Lung microvascular endothelial cell (primary cell): ENCODE measurements at places on chromosomes 5 and 9. TPM values are rescaled to one million over a fixed set of nuclear protein-coding genes. Genes with fewer than 3 reads are reported as not detected.

DNA sequence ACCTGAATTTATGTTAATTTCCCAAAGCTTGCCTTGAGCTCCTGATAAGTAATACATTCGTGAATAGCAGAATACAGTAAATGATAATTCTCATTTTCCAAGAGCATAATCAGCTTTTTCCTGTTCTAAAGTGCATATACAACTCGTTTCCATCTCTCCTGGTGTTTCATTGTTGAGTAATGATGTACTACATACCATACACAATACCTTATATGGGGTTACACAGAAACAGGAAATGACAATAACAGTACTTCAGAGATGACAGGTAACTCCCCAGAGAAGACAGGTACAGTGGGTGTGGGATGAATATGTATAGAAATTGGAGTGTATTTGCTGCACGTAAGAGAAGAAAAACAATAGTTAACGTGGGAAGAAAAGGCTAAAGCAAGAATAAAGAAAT, 287.1 kb downstream of the TENT4A start:
- DNase-seq = no peak

Gene HDAC3
- 45.0 and 48.2 TPM in 2 replicates for total RNA-seq

GRCh38 chr5:472656-473550, 29.9 kb downstream of the EXOC3 start:
- peak; percentile 87 for DNase-seq

Gene PCDHGC4
- total RNA-seq = 0.65 and 0.79 TPM in 2 replicates

Gene TYRP1
- 2.0 and 2.2 TPM in 2 replicates for total RNA-seq

Gene AK3
- total RNA-seq = 43.7 and 44.2 TPM in 2 replicates

- no peak for DNase-seq
These were observed 759.1 kb downstream of the PRELID2 start for GRCh38 chr5:145076040-145076439.

DNA sequence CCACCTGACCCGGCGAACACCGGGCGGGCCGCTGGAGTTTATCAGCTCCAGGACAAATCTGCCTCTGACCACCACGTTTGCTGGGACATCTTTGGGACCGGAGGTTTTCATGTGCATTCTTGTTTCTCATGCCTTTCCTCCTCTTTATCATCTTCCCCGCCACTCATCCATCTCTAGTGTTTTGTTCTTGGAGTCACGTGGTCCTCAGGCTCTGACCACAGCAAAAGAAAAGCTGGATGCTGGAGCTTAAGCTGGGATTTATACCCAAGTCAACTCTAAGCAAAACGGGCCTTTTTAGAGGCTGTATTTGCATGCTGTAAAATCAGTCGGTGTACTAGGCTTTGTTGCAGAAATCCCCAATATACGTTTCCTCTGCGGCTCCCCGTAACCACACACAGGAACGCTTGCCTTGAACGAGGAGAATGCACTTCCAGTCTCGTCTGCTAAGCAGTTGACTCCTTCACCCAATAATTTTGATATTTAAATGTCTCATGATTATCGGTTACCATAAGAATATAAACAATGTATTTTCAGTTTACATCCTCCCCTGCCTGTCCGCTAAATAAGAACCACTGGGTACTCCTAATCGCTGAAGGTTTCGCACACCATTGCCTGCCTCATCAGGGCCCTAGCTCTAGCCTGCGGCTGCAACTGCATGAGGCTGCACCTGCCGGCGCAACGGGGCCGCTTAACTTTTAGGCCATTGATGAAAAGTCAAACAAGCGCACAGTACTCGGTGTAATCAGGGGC, 560 bp upstream of the NDUFS6 start:
- no peak for DNase-seq

Gene ACSL6
- total RNA-seq = 0.40 and 0.65 TPM in 2 replicates

GRCh38 chr5:160162910-160163309, 43.7 kb upstream of the PWWP2A start:
- DNase-seq = no peak

DNA sequence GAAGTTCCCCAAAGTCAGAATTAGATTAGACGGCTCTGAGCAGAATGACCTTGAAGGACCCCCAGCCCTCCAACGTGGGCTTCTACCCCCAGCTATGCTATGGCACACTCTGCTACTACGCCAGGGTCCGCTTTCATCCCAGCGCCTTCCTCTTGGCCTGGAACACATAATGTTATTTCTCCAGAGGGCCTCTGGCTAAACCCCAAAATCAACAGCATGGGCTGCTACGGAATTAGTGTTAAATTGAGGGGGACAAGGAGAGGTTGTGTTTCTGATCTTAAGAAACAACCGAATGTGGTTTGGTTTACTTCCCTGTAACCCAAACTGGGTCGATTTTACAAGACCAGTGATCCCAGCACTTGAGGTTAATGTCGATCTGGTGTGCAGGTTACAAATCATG, 97.1 kb downstream of the ZNF618 start:
- no peak for DNase-seq

- no peak for DNase-seq
These were observed 33.7 kb upstream of the ADRB2 start for GRCh38 chr5:148792744-148793143.

DNA sequence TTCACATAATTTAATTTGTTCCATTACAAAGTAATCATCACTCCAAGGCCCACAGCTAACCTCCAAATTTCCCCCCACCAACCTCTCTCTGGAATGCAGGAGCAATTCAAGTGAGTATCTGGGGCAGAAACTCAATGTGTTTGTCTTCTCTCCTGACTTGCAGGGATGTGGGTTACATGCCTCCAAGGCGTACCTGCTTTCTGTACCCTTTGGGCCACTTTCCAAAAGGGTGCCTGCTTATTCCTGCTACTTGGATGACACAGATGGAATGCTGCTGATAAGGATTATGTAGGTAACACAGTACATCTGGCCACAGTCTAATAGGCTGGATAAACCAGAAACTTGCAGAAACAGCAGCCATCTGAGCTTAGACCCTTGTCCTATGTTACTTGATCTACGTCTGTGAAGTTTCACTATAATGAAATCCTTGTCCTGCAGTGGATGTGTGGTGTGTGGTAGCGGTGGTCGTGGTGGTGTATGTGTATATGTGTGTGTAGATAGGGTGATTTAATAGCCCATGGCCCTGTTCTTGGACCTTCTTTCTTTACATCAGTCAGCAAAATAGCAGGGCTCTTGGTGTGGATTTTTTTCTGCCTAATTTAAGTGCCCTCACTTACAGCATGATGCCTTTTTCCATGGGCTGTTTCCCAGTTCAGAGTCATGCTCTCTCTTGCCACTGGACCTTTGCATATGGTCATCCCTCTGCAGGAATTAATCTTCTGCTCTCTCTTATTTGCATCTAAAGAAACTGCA, 175.9 kb downstream of the ZDHHC21 start:
- no peak for DNase-seq

- DNase-seq = no peak
These were observed 703 bp downstream of the FAM120AOS start for GRCh38 chr9:93452710-93453046.

GRCh38 chr5:97427235-97427634, 244.2 kb upstream of the RIOK2 start:
- DNase-seq = no peak

DNA sequence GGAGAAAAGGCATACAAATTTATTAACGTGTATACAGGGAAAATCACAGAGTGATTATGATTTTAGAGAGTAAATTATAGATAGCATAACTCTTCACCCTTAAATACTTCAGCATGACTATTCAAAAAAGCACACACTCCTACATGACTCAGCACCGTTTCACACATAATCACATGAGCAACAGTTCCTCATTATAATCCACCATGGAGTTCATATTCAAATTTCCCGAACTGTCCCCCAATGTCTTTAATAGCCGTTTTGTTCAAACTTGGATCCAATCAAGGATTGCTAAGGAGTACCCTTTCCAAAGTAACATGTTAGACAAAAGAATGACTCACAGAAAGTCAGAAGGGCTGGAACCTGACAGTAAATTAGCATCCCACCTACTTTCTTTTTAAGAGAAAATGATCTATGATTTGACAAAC, 32.1 kb downstream of the RAPGEF1 start:
- DNase-seq = peak; percentile 78

Gene SLC46A2
- not detected in 2 replicates for total RNA-seq

DNA sequence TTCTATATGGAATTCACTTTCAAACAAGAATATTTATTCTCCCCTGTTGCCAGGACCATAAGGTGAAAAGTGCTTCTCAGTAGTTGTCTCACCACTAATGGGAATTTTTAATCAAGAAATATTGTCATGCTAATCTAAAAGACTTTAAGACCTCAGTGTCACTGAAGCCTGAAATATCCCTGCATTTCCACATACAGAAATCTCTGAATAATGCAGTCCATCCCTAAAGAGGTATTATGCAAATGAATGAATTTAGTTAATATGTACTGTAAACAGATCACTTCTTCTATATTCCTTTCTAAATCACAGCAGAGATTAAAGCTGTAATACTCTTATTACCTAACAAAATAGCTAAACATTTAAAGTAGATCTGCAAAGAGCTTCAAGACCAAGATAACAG, 531.1 kb upstream of the CDH6 start:
- DNase-seq = no peak

Gene RNF183
- not detected in 2 replicates for total RNA-seq

DNA sequence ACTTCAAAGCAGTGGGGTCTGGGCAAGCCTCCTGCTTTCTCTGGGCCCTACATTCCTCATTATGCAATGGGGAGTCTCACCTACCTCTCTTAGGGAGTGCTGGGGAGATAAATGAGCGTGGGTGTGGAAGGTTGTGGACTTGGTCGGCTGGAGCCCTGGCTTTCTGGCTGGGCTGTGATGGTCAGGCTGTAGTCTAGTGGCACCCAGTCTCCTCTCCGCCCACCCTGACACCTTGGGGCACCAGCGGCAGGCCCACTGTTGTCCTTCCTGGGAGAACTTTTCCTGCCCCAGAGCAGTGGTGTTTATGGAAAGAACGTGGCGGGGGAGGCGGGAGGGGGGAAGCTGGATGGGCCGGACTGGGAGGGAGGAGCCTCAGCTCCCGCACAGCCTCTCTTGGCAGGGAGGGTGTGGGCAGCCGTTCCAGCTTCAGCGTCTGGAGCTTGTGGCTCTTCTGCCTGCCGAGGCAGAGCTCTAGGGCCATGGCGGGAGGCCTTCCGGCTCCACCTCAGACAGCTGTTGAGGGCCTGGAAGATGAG, 4.1 kb downstream of the PTGS1 start:
- peak; percentile 62 for DNase-seq

Gene SLC34A3
- total RNA-seq = not detected in 2 replicates

Gene SLC36A3
- total RNA-seq = not detected in 2 replicates

DNA sequence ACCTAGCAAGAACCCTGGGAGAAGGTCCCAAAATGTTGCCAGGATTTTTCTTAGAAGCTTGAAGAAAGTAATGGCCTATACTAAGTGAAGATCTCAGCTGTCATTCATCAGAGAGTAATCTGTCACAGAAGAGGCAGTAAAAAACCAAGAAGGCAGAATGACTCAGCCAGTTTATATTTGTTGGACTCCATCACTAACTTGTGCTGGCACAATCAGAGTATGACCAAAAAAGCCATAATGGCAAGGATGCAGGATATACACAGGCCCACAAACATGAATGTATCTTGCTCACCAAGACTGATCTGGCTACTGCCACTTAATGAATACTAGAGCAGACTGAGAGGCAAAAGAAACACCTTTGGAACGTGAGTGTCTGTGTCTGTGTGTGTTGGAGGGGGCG, 104.0 kb upstream of the POU5F2 start:
- no peak for DNase-seq

Gene LCN15
- total RNA-seq = 0.22 TPM in 1 of 2 replicates, not detected in the other

Gene MCC
- 14.6 and 16.9 TPM in 2 replicates for total RNA-seq

Gene ACOT12
- not detected in 2 replicates for total RNA-seq

DNA sequence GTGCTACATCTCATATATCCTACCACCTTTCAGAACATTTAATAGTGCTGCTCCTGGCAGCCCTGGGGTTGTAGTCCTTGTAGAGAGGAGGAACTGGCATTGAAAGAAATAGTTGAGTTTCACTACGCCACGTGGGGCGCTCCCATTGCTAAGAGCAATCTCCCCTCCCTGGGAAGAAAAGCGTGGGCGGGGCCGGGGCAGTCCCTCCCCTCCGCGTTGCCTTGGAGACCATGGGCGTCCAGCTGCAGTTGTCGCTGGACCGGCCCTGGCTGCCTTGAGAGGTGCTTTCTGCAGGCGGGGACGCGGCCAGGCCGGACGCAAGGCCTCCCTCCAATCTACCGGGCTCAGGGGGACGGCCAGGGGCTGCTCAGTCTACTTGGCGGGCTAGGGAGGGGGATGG, 368 bp upstream of the CCDC180 start:
- peak; percentile 82 for DNase-seq

DNA sequence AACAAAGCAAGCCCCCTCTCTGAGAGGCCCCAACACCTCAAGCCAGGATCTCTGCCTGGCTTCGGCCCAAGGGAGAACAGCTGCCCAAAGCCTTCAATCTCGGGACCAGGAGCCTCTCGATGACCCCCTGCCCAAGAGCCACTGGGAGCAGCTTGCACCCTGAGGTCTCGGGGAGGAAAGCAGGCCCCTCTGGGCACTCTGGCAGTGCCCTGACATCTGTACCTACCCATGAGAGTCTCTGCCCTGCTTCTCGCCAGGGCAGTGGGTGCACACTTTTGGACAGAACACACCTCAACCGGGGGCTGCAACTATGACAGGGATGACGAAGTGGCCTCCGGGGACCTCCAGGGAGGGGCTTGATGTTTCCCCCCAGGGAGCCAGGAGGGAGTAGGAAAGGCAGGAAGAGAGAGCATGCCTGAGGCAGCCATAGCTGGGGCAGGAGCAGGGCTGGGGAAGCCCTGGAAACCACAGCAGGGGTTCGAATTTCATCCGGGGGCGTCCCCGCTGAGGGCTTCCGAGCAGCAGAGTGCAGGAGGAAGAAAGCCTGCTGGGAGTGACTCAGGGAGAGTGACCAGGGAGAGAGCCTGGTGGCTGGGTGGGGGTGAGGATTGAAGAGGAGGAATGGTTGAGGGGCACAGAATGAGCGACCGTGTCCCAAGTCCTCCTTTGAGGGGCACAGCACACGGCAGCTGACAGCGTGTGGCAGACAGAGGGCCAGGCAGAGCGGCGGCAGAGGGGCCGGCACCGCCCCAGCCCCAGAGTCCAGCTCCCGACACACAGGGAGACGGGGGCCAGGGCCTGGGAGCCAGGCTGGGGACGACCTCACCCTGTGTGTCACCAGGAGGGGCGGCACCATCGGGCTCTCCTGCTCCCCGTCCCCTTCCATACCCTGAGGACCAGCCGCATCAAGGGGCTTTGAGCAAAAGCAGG, 1.8 kb downstream of the LPCAT1 start:
- DNase-seq = peak; percentile 29
